Nucleus accumbens (tissue), 56 donors: ENCODE measurements at places on chromosomes 2 and 18.

- DNase-seq, result no peak
These were observed 53.5 kb downstream of the RASGRP3 start for GRCh38 chr2:33529771-33530481.

- DNase-seq, result no peak
These were observed 54.3 kb downstream of the GULP1 start for GRCh38 chr2:188345831-188346458.

- no peak for DNase-seq
These were observed 168.7 kb downstream of the SCG2 start for GRCh38 chr2:223433461-223433860.

GRCh38 chr2:63840081-63840784 lies 1.5 kb upstream of the UGP2 start:
- DNase-seq, result no peak

- no peak for DNase-seq
These were observed 254.7 kb downstream of the VAPA start for GRCh38 chr18:10168477-10168876.

DNA sequence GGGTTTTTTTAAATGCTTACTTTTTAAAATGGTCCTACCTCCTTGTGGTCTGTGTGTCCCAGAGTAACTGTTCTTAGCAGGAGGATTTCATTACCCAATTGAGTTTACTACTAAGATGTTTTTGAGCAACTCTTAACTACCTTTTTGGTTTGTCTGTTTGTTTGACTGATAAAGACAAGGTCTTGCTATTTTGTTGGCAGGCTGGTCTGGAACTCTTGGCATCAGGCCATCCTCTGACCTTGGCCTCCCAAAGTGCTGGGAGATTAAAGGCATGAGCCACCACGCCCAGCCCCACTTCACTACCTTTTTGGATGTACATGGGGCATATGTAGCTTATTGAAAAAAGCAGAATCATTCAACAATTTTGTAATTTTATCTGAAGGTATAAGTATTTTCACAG lies 14.9 kb downstream of the MRPS9 start:
- no peak for DNase-seq

DNA sequence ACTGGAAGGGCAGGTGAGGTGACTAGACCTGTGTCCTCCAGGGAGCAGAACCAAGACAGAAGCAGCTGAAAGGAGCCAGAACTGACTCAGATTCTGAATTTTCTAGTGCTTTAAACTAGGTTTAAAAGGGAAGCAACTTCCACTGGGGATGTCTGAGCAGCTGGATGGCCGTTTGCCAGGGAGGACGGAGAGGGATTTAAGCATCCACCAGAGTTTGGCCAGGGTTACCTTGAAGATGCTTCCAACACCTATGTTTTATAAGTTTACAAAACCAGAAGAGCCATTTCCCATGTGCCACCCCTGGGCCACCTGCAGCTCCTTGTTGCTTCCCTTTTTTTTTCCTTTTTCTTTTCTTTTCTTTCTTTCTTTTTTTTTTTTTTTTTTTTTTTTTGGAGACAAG lies 48.6 kb upstream of the RBM44 start:
- DNase-seq, result no peak

DNA sequence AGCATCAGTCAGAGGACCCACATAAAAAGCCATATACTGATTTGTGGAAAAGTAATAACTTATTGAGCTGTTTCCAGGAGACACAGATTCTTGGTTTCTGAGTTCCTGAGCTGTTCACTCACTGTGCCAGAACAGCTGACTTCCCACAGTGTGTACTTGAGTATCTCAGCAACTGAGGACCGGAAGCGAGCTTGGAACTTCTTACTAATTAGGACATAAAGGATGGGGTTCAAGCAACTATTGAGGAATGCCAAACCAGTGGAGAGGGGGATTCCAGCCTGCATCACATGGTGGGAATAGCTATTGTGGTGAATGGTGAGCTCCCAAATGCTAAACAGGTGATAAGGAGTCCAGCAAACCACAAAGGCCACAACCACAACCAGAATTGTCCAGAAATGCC lies 16.4 kb downstream of the EEF1B2 start:
- no peak for DNase-seq

DNA sequence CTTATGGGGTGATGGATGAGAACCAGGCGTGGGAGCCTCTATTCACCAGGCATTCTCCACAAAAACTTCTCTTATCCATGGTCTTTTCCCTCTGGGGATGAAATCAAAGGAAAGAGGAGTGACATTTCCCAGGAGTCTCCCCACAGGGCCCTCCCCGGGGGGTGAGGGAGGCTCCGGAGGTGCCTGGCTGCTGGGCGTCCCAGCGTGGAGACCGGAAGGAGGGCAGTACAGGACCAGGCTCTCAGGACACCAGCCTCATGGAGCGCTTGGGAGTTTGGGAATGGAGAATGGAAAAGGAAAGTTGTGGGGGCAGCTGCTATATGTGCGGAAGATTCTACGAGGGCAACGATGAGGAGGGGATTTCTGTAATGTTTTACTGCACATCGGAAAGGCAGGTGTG lies 22.1 kb downstream of the CIB4 start:
- no peak for DNase-seq

GRCh38 chr2:85719609-85720240 lies 25.6 kb downstream of the GNLY start:
- no peak for DNase-seq

GRCh38 chr2:101400048-101400447 lies 12.7 kb upstream of the CREG2 start:
- no peak for DNase-seq

DNA sequence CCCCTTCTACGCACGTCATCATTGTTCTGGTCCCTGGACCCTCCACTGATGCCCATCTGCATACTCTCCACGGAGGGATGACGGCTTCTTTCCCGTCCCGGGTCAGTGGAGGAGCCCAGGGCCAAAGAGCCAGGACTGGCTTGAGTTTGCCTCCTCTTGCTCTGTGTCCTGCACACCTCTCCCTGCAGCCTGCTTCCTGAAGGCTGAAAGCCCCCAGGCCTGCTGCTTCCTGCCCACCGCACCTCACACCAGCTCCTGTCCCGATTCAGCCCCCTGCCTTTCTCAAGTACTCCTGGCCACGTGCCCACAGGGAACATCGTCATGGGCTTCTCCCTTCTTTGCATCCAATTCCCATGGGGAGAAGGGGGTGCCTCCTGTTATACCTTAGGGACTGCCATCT lies 7.1 kb downstream of the ADCY3 start:
- DNase-seq, result no peak

DNA sequence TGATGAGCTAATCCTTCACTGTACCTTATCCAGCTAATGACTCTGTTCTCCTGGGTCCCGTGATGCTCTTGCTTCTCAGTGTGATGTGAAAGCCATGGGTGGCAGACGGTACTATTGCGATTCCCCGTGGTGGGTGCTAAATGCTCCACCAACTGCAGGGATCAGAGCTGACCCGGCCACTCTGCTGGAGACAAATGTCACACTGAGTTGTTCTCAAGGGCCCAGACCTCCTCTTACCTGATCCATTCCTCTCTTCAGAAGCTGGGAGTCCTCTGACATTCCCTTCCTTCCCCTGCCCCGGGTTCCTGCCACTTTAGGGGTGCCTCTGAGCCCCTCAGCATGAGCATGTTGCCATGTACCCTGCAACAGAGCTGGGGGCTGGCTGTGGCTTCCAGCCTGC lies 105.1 kb downstream of the MAPK4 start:
- DNase-seq, result no peak

GRCh38 chr2:181770150-181770549 lies 89.8 kb upstream of the NEUROD1 start:
- no peak for DNase-seq

DNA sequence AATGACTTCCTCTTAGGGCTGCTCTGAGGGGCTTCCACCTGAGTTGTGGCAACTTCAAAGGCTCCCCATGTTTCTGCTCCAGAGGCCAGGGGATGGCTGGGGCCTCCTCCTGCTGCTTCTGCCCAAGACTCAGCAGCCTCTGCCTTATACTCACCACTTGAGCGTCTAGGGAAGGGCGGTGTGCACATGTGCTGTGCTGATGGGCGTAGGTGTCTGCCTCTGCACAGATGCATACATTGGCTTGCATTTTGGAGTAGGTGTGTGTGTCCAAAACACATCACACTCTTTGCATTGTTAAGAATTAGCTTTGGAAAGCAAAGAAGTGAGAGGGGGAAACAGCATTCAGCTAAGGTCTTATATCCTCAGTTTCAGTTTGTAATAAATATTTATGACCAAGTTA lies 85.2 kb downstream of the EN1 start:
- DNase-seq, result no peak

DNA sequence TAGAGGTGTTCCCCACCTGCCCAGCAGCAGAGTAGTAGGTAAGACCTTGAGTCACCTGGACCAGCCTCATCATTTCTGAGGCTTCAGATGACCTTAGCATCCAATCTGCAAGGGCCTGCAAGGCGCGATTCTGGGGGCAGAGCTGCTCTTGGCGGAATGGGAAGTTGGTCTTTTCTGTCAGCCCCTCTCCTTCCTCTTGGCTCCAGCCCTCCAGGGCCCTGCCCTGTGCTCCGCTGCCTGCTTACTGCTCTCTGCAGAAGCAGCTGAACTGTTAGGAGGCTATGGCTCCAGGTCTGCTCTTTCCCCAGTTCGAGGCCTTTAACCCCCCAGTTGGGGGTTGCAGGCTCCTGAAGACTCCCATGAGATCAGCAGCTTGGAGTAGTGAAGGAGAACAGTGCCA lies 96.1 kb upstream of the MCFD2 start:
- no peak for DNase-seq

- no peak for DNase-seq
These were observed 740.8 kb upstream of the SOX11 start for GRCh38 chr2:4951368-4951767.

DNA sequence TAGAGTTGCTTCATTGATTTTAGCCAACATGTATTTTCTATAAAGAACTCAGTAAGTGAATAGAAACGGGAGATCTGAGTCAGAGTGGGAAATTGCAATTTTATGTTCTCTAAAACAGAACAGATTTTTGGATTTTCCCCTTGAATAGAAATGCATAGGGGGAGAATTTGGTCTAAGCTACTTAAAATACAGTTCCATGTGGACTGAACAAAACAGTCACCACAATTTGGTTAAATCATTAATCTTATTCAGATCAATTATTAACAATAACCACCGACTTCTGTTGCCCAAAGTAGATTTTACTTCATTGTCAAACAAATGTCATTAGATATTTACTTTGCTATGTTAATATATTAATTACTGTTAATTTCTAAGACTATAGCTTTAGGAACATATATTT lies 107.7 kb downstream of the SCG2 start:
- no peak for DNase-seq

DNA sequence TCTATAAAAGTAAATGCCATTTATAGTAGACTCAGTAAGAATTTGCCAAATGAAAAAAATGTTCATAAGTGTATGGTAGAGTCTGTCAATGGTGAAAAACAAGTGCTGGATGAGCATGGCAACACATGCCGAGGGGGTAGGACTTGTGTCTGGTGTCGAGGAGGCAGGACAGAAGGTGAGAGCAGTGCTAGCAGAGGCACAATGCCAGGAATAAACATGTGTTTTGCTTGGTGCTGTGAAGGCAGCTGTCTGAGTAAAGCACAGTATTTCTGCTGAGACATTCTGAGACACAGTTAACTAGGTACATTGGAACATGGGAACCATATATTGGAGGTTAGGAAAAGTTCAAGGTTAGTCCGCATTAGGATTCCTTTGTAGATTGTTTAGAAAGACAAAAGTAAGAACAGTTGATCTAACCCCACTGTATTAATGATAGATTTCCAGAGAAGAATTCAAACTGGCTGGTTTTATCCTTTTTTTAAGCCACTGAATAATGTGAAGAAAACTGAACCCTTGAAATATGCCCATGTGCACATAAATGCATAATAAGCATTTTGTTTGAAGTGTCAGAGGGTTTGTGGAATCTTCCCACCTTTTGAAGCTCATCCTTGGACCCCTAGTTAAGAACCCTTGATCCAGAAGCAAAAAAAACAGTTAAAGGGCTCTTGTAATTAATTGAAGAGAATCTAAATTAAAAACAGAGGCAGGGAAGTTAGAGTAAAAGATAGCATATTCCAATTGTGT lies 7.1 kb downstream of the RBM45 start:
- DNase-seq, result no peak

GRCh38 chr2:65554765-65555591 lies 122.6 kb upstream of the SPRED2 start:
- DNase-seq, result no peak

DNA sequence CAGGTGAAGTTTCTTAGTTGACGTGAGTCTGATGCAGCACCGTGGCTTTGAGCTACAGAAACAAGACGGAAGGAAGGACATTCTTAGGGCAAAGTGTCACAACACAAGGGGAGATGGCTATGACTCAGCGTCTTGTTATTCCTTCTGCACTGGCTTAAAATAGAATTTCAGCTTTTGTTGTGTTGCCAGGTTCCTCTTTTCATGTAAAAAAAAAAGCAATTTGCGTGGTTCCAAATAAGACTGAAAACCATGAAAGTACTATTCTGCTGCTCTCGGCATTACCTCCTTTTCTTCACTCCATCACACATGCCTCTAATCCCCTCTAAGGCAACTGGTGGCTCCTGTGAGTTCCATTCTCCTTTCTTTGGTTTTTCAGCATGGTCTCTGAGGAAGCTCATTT lies 150.1 kb downstream of the ANTXR1 start:
- DNase-seq, result no peak

GRCh38 chr18:58694720-58695468 lies 23.6 kb downstream of the MALT1 start:
- DNase-seq, result no peak

DNA sequence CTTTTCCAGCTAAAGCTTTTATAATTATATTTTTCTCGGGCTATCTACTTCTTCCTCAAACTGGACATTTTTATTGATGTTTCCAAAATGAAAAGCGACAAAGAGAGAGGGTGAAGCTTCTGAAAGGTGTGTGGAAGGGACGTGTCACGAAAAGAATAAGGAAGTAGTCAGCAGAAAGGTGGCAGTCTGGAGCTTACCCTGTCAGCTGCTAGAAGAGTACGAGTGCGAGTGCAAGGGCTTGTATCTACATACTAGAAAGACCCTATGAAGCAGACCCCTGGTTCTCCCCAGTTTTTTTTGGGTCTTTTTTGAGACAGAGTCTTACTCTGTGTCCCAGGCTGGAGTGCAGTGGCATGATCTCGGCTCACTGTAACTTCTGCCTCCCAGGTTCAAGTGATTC lies 14.6 kb downstream of the FHL2 start:
- DNase-seq, result no peak

- no peak for DNase-seq
These were observed 104.6 kb downstream of the VIT start for GRCh38 chr2:36801088-36801487.

DNA sequence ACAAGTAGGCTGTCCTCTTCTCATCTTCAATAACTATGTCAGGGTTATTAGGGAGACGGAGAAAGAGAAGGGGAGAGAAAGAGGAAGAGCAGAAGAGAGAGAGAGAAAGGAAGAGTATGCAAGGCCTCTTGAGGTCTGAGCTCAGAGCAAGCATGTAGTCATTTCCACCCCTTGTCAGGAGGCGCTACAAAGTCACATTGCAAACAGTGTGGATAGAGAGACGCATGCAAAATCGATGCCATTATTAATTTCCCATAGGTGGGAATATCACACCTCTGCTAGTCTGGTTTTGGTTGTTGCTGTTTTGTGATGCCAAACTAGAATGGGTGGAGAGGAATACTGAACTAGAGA lies 24.2 kb upstream of the SERPINE2 start:
- DNase-seq, result no peak

- DNase-seq, result no peak
These were observed 68.0 kb downstream of the SERPINB8 start for GRCh38 chr18:64037812-64038414.
